ENCODE measurements at places on chromosomes 5 and 9.

DNA sequence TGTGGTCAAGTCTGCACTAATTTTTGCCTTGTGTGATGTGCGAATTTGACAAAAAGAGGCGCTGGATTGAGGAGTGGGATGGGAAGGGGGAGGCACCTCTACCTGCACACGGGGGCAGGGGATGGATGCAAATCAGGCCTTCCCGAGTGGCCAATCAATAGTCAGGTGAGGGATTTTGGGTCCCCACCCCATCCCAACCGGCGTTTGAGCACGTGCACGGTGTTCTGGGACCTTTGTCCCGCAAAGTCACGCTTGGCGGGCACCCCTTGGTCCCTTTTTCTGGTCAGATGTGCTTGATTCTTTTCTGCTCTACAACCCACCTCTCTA is 685 bp upstream of the ADAMTS19 start:
- DNase-seq, result no peak

DNA sequence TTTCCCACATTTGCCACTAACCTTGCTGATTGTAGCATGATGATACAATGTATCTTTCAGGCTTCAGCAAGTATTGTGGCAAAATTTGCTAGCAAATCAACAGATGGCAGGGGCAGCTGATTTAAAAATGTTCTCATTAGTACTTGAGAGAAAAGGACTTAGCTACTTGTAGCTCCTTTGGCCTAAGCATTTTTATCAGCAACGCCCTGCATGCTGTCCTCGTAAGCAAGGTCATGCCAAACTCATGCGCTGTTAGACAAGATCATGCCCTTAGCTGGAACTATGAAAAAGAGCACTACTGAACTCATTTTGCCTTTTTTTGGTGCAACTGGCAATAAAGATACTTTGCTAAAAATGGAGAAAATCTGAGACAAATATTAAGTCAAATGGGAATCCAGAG is 197.1 kb downstream of the ICE1 start:
- no peak for DNase-seq

DNA sequence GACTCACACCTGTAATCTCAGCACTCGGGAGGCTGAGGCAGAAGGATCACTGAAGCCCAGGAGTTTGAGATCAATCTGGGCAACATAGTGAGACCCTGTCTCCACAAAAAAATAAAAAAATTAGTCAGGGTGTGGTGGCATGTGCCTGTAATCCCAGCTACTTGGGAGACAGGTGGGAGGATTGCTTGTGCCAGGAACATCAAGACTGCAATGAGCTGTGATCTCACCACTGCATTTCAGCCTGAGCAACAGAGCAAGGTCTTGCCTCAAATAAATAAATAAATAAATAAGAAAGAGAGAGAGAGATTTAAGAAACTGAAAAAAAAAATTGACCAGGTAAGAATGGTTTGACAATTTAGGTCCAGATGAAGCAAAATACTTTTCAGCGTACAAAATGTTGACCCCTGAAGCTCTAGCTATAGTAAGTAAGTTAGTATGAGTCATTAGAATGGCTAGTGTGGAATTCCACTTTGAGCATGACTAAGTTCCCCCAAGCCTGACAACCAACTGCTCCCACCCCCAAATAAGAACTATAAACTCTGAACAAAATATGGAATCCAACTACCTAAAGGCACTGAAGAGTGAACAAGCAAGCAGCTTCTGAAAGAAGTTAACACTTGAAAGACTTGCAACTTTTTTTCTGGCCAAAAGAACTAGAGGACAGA is 217.8 kb upstream of the TLE4 start:
- DNase-seq, result no peak

DNA sequence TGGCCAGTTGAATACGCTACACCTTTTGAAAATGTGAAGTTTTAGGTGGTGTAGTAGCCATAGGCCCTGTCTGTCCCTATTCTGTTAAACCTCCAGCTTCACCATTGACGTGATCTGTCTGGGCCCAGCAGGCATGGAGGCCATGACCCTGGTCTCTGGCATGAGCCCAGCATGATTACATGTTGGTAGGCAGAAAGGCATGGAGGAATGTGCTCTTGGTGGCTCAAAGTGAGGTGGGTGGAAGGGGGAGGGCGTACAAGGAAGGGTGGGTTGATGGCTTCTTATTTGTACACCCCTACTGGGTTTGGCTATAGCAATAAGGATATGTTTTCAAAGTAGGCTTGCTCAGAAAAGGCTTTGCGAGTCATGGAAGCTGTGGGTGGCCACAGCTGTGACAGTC is 23.7 kb downstream of the RALGPS1 start:
- no peak for DNase-seq

DNA sequence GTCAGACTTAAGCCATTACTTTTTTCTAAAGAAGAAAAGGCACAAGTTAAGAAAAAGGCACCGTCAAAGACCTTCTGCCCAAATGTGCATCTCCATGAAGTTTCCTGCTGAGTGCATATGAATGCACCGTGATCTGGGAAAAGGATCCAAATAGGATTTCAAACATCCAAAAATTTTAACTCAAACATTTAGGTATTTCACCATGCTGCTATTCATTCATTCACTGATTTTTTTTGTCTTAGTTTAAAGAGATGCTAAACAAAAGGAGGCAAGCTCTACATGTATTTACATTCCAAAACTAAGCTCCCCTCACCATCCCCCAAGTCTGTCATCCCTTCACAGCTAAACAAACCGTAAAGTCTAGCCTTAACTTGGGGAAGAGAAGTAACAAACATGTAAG is 291.9 kb downstream of the ARL15 start:
- no peak for DNase-seq

GRCh38 chr9:1087120-1087881 is 37.1 kb downstream of the DMRT2 start:
- no peak for DNase-seq

DNA sequence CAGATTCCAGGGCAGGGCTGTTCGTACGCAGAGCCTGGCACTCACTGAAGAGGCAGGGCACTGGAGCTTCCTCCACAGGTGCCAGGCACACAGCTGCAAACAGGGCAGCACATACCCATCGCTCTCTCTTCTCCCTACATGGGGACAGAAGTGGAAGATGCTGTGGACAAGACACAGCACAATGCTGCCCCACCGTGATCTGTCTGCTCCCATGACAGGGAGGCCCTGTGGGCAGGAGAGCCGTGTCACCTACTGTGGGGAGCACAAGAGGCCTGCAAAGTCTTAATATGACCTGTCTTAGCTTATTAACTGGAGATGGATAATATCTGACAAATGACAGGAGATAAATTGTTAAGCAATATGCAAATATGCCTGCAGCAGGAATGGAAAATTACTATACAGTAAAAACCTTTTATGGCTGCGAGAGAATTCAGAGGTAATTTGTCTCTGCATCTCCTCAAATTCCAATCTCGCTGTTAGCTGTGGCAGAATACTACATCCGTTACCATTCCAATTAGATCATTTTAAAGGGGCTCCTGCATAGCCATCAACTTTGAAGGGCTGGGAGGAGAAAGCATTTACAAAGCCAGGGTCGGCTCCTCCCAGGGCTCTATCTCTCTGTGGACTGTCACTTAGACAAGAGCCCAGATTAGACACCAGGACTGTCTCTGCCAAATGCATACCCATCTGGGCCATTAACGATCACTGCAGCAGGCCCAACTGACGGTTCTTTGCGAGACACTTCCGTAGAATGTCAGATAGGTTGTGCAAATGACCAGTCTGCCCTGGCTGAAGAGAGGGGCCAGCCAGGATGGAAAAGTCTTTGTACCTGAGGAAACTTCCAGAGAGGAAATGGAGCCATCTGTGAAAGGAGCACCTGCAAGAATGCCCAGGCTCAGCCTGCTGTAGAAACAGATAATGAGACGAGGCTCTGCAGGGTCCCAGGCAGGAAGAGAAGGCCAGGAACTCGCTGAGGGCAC is 90.7 kb upstream of the FSTL4 start:
- no peak for DNase-seq

- no peak for DNase-seq
Measured at GRCh38 chr5:82931110-82931509, 146.1 kb downstream of the TMEM167A start.

DNA sequence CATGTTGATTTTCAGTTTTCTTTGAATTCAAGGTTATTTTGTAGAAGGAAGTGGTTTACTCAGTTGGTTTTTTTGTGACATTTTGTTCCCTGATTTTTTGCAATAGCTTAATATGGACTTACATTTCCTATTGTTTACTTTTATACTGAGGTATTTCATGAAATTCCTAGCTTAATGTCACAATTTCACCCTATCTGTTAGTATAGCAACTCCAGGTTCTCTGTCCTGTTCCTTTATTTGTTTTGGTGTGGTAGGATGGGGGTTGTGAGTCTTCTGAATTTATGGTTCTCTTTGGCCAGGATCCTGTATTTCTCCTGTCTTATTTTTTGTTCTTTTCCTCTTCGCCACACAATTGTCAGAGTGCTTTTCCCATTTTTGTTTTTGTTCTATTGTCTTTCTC is 523.4 kb upstream of the ARRDC3 start:
- DNase-seq, result no peak

- DNase-seq, result no peak
Measured at GRCh38 chr9:101432740-101433139, 2.8 kb downstream of the ALDOB start.

DNA sequence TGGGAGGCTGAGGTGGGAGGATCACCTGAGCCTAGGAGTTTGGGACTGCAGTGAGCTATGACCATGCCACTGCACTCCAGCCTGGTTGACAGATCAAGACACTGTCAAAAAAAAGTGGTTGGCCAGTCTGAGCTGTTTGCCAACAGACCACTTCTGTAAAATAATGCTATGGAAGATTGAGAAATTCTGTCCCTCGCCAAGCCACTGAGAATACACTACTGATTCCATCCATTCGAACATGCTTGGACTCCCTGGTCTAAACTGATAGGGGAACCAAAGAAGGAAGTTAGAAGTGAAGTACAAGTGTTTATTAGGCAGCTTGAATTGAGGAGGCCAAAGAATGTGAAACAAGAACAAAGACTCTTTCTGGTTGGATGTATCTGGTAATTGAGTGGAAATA is 27.2 kb downstream of the ENC1 start:
- no peak for DNase-seq

- no peak for DNase-seq
Measured at GRCh38 chr9:133592731-133593409, 16.3 kb downstream of the FAM163B start.

DNA sequence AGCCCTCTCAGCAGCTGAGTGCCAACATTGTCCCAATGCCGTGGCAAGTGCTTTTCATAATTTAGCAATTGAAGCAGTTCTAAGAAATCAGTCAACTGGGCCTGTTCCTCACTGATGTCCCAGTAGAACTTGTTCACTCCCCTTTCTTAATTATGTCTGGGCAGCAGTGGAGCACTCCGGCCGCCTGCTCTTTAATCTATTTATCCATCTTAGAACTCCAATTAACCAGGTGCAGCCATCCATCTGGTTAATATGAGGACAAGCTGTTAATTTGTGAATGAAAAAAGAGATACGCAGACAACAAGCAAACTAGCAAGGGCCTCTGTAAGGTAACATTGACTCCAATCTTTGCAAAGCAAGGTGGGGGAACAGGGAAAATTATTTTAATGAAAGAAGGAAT is 39.4 kb downstream of the MAT2B start:
- DNase-seq, result no peak

DNA sequence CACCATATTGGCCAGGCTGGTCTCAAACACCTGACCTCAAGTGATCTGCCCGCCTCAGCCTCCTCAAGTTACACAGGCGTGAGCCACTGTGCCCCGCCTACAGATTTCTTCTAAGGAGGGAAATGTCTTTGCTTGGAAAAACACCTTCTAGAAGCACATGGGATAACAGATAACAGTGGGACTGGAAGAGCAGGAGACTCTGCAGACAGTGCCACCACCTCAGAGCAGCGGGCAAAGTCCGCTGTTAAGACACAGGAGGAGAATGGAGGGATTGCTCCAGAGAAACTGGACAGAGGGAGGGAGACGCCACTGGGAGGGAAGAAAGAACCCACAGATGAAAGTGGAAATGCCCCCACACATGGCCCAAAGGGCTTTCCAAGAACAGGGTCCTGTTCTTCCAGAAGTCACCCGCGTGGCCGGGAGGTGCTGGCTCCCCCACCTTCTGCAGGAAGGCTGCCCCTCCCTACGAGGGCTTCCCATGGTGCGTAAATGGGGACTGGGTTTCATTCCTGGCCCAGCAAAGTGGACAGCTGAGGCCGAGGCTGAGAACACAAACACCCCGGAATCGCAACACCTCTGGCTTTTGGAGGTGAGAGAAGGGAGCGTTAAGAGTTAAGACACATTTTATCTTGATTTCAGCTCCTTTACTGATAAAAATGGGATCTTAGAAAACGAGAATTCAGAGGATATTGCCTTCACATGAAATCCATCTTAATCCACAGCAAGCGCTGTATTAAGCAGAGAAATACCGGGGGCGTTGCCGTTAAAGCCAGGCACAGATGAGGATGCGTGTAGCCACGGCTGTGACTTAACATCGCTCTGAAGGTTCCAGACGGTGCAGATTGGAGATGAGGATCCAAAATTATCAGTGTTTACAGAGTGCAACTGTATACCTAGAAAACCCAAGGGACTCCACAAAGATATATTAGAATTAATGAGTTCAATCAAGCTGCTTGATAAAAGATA is 11.2 kb downstream of the ADAMTS2 start:
- no peak for DNase-seq

DNA sequence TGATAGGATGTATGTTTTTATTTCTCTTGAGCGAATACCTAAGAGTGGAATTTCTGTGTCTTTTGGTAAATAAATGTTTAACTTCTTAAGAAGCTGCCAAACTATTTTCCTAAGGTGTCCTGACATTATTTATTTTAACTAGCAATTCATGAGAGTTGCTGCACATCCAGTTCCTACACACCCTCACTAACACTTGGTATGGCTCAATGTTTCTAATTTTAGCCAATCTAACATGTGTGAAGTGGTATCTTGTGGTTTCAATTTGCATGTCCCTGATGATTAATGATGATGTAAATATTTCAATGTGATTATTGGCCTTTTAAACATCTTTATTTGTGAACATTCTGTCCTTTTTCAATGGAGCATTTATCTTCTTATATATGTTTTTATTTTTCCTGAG is 2095.5 kb upstream of the C9orf72 start:
- DNase-seq, result no peak

GRCh38 chr5:41856644-41857491 is 13.4 kb downstream of the OXCT1 start:
- DNase-seq, result no peak

- no peak for DNase-seq
Measured at GRCh38 chr9:20236676-20237075, 385.6 kb downstream of the MLLT3 start.

- DNase-seq, result no peak
Measured at GRCh38 chr5:56099346-56099745, 104.6 kb upstream of the IL6ST start.

- no peak for DNase-seq
Measured at GRCh38 chr5:143448518-143448917, 45.0 kb upstream of the NR3C1 start.

GRCh38 chr5:88244686-88245085 is 24.0 kb downstream of the TMEM161B start:
- DNase-seq, result no peak

DNA sequence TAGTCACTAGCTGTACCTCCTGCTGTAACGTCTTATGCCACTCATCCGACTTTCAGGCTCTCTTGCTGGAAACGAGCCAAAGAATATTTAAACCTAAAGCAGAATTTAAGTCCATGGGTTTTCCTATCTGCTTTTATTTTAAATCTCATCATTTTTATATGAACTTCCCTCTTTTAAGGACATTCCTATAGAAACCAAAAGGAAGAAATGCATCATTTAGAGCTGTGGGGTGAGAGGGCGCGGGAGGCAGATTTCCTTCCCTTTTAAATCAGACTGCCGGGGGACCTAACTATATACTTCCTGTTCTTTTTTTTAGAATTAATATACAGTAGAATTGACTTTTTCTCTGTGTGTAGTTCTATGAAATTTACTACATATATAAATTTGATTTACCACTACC is 468.8 kb downstream of the BNC2 start:
- DNase-seq, result no peak

GRCh38 chr5:74341221-74341620 is 299.3 kb downstream of the ENC1 start:
- DNase-seq, result no peak

Data from stimulated activated CD4-positive, alpha-beta T cell treated with anti-CD3 and anti-CD28 coated beads, TNF-alpha, amount 100 ng/mL, for 48 hours (primary cell).